ENCODE measurements at places on chromosomes 6 and 20.

- peak; percentile 58 for DNase-seq
Measured at GRCh38 chr20:50577175-50578018, 67.2 kb downstream of the PTPN1 start.

- DNase-seq, result no peak
Measured at GRCh38 chr6:42260396-42260888, 42.8 kb upstream of the MRPS10 start.

DNA sequence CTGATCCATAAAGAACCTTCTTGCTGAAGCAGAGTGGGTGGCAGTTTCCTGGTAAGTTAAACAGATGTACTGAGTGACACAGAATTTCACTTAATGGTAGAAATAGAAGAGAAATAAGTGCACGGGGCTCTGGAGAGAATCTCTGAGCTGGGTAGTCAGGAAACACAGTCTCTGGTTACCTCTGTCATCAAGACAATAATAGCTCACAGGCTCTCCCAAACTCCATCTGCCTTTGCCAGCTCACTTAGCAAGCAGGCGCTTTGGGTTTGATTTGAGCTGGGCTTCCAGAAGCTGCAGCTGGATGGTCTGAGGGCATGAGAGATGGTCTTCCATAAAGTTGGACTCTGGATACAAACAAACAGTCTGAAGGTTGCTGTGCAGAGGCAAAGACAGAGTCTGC lies 39.6 kb upstream of the PRSS35 start:
- DNase-seq, result no peak

- DNase-seq, result no peak
Measured at GRCh38 chr6:117740605-117741004, 65.3 kb downstream of the NUS1 start.

DNA sequence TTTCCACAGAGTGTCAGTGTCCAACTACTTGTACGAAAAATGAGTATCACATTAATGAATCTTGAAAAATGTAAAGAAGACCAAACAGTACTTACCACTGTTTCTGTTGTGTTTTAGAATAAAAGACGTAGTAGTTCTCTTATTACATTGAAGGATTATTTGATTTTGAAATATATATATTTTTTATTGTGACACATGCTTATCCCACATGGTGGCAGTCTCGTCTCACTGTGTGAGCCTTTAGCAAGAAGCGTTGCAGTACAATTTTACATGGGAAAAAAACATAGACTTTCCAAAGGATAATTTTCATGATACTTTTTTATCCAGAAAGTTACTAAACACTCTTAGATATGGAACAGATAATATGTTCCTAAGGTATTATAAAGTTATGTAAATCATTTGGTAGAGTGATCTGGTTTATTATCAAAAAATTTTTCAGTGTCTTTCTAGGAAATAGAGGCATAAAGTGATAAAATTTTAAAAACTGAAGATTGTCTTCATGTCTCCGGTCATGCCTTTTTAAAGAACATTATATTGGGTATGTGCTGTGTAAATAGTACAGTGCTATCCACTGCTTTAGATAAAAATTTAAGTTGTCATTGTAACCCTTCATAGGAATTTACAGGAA lies 117.5 kb upstream of the SAMD5 start:
- no peak for DNase-seq

- DNase-seq, result no peak
Measured at GRCh38 chr6:22421198-22421597, 124.4 kb upstream of the PRL start.

GRCh38 chr20:52230409-52230808 lies 38.8 kb upstream of the ZFP64 start:
- no peak for DNase-seq

- peak; percentile 75 for DNase-seq
Measured at GRCh38 chr6:10720265-10720959, 2.5 kb upstream of the TMEM14C start.

DNA sequence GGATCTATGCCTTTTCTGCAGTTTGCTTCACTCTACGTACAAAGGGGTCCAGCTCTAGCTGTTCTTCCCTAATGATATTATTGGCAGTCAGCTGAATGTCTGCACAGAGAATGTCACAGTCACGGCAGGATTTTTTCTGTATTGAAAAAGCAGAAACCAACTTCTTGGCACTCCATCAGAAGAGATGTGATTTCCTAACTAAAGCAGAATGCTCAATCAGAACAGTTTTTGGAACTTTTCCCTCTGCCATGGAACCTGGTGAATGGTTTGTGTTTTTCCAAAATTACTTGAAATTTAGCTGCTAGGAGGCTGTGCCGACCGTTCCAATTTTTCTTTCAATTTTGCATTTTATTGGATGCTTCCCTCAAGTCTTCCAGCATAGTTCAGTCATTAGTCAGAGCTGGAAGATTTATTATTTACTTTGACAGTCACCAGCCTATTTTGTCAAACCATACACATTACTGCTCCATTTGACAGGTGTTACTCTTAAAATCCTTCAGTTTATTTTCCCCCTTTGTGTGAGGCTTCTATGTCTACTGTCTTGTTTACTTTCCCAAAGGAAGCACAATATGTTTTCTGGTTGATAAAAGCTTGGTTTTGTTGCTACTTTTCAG lies 259.6 kb upstream of the EPHA7 start:
- no peak for DNase-seq

DNA sequence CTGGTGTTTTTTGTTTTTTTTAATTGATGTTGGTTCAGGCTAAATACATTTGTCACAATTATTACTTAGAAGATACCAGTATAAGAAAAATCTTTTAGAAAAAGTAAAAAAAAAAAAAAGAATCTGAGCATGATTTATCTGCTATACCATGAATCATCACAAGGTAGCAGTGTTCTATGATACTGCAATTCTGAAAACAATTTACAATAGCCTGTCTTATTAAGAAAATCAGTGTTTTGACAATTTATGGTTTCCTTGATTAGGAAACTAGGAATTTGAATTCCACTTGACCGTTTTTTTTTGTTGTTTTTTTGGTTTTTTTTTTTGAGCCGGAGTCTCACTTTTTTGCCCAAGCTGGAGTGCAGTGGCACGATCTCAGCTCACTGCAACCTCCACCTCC lies 9.3 kb upstream of the MAK start:
- DNase-seq, result no peak

DNA sequence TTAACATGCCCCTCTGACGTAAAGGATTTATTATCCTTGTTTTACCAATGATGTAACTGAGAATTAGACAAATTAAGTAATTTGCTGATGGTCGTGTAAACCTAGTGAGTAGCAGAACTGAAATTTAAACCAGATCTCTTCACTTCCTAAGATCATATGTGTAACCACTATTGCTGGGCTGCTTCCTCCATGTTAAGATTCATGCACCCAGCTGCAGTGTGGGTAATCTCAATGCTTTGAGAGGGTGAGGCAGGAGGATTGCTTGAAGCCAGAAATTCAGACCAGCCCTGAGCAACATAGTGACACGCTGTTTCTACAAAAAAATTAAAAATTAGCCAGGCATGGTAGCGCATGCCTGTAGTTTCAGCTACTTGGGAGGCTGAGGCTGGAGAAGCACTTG lies 97.9 kb downstream of the L3MBTL3 start:
- DNase-seq, result no peak

DNA sequence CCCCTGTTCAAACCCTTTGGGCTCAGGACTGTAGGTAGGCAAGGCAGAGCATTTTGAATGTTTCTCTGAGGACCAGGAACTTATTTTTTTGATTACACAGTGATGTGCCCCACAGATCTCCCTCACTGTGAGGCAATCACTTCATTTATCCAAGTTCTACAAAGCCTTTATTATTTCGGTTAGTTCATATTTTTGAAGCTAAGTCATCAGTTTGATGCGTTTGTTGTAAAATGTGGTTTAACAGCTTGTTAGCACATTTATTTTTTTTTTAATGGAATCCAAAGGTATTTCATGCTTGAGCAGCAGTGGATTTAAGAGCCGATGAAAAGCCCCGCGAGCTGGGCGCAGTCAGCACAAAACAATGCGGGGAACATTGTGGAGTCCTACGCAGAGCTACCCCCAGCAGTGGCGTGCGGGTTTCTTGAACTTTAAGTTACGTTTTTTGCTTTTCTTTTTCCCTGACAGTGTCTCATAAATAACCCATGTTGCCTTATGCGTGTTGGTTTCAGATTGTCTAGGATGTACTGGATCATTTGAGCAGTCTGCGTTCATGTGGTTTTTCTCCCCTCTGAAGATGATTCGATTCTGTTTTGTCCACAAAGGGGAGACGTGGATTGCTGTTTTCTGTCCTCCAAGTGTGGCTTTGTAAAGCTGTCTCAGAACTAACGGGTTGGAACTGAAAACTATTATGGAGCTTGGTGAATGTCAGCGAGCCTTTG lies 233.6 kb upstream of the BMP2 start:
- no peak for DNase-seq

DNA sequence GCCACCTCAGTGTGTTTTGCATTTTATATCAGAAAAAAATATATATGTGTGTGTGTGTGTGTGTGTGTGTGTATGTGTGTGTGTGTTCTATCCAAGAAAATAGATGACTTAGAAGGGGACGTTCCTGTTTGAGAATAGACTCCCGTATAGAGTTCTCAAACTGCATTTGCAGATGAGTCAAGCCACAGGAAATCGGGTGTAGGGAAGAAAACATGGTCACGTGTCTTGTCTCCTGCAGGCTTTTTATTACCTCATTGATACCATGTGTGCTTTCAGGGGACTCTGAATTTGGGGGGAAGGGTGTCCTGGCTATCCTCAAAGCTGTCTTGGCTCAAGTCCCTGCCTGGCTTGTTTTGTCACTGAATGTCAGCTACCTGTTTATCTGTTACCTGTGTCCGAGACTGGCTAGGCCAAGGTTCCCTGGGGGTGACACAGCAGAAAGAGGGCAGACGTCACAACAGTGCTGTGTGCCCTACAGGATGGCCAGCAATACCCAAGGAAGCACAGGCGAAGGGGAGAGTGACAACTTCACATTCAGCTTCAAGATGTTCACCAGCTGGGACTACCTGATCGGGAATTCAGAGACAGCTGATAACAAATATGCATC lies 55.7 kb upstream of the NOP56 start:
- no peak for DNase-seq

GRCh38 chr6:41717392-41717736 lies 18.0 kb downstream of the TFEB start:
- DNase-seq, result no peak

DNA sequence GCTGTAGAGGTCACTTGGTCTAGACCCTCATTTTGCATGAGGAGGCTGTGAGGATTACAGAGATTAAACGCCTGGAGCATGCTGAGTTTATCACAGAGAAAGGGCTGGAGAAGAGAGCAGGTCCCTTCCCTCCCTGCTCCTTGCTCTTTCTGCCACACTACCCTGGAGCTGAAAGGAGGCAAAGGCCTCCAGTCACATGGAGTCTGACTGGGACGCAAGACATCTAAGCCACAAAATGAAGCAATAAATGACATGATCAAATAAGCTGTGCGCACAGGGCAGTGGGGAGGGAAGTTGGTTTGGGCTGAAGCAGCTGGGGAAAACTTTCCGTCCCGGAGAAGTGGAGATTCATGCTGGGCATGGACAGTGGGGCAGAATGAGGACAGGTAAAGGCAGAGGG lies 33.3 kb downstream of the ATXN1 start:
- no peak for DNase-seq

- DNase-seq, result no peak
Measured at GRCh38 chr20:10487142-10488136, 52.3 kb downstream of the SLX4IP start.

- no peak for DNase-seq
Measured at GRCh38 chr20:25541676-25542075, 43.7 kb downstream of the NINL start.

DNA sequence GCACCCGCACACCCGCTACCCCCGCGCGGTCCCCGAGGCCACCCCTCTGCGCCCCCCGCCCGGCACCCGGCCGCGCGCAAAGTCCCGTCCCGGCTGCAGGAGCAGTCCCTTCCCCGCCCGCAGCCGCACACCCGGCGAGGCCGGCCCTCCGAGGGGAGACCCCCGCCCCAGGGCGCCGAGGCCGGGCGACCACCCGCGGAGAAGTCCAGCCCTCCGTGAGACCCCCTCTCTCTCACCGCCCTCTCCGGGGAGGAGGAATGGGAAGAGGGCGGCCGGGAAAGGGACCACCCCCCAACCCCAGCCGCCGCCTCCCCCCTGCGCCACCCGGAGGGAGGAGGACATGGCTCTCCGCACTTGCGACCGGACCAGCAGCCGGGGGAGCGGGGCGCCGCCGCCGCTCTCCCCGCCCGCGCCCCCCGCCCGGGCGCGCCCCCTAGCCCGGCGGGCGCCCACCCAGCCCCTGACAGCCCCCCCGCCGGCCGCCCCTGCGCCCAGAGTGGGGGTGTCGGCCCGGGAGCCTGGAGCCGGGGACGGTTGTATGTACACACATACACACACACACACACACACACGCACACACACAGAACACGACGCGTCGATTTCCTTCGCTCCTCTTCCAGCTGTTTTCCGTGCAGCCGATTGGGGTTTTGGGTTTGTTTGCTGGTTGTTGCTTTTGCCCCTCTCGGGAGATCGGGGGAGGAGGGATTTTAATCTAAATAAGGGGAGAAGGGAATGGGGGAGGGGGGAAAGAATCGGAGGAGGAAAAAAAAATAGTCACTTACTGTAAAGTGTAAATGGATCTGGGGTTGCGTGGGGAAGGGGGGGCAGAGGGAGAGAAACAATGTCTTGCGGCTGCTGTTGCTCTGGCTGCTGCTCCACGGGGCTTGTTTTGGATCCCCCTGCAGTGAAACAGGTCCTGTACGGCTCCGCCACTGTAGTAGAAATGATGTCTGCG lies at the start of gene ATXN1:
Gene ATXN1, minus strand, starts transcription at position 945 of the 955 bp plus-strand sequence.
- peak; percentile 85 for DNase-seq

GRCh38 chr6:158771399-158772152 lies 47.6 kb downstream of the EZR start:
- no peak for DNase-seq

DNA sequence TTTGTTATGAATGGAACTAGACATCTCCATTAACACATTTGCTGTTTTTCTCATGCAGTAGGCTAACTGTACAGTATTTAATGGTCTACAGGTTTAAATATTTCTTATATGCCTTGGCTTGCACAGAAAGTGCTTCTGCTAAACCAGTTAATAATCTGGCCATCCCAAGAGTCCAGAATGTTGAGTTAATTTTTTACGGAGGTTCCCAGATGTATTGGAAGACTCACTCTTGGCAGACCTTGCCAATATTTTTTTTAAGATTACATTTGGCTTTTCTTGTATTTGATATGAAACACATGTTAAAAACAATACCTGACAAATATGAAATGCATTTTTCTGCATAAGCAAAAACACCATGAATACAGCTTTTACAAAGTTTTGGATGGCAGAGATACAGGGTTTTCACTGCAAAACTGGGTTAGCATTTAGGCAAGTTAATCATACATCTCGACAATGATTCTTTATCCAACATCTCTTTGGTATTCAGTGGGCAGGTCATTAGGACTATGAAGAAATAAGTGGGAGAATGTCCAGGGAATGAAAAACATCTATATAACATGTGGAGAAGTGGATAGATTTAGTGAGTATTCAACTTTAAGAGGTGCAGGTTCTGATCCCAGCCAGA lies 94.0 kb downstream of the SGK1 start:
- DNase-seq, result no peak

- peak; percentile 60 for DNase-seq
Measured at GRCh38 chr20:59149678-59150504, 13.7 kb upstream of the ZNF831 start.

- DNase-seq, result no peak
Measured at GRCh38 chr6:13098793-13099570, 229.4 kb downstream of the TBC1D7 start.

- no peak for DNase-seq
Measured at GRCh38 chr20:38590676-38591473, 9.9 kb downstream of the ADIG start.

- DNase-seq, result peak; percentile 97
Measured at GRCh38 chr6:3848925-3849605, at the start of gene FAM50B. FAM50B (plus strand) TSS chr6:3849373; CDS start chr6:3849812, 439 bp downstream.
